ENCODE measurements at places on chromosomes 11 and 22.

- no peak for DNase-seq
These were observed 838.2 kb downstream of the NTM start for GRCh38 chr11:132208477-132209055.

GRCh38 chr22:36156119-36156514 lies 4.4 kb downstream of the APOL3 start:
- DNase-seq: no peak

- DNase-seq: no peak
These were observed 99.6 kb downstream of the FAM181B start for GRCh38 chr11:82634091-82634490.

DNA sequence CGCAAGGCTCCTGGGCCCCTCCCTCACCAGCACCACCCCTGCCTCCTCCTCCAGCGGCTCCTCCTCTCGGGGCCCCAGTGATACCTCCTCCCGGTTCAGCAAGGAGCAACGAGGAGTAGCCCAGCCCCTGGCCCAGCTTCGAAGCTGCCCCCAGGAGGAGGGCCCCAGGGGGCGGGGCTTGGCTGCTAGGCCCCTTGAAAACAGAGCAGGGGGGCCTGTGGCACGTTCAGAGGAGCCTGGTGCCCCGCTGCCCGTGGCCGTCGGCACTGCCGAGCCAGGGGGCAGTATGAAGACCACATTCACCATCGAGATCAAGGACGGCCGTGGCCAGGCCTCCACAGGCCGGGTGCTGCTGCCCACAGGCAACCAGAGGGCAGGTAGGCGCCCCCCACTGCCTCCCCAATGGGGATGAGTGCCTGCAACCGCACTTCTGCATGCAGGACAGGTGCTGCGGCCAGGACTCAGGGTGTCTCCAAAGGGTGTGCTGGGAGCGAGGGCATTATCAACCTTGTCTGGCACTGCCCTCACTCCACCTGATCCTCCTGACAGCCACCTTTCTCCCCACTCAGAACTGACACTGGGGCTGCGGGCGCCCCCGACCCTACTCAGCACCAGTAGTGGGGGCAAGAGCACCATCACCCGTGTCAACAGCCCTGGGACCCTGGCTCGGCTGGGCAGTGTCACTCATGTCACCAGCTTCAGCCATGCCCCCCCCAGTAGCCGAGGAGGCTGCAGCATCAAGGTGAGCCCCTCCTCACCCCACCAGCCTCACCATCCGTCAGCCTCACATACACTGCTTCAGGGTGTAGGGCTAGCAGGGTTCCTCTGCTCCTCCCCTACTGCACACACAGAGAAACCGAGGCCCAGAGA lies 10.2 kb downstream of the SMTN start:
- DNase-seq: no peak

DNA sequence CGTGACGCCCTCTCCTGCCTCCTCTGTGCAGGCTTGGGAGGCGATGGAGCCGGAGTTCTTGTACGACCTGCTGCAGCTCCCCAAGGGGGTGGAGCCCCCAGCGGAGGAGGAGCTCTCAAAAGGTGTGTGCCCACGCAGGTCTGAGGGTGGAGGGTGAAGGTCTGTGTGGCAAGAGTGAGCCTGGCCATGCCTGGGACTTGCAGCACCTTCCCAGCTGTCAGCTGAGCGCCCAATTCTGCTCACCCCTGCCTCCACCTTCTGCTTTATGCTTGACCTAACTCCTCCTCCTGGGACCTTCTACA lies 2.5 kb downstream of the PARVG start:
- DNase-seq: no peak

DNA sequence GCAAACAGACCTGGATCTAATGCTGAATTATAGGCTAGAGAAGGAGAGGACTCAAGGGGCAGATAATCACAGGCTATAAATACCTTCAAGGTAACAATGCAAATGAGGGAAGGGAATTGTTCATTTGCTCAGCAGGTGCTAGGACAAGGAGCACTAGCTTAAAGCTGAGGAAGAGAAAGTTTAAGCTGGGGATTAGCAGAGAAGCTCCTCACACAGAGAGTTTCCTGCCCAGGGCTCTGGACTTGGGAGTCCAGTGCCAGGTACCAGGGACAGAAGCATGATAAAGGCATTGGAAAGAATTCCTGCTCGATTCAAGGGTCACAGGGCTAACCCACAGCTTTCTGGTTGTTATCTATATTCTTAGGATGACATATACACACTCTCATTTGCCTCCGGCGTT lies 509.9 kb downstream of the NTM start:
- DNase-seq: no peak

DNA sequence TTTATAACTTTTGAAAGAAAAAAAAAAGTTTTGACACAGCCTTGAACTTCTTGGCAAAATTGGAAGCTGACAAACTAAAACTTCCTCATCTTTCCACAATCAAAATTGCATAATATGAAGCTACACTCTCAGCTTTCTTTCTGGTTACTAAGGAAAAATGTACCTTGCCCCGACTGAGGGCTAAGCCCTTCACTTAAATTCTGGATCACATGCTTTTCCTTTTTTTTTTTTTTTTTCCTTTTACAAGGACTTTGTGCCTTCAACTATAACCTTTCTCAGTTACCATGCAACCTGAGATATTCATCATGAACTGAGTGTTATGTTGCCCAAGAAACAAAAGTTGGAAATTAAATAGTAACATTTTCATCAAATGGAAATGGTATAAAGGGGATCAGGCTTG lies 188.5 kb upstream of the CARD18 start:
- no peak for DNase-seq

DNA sequence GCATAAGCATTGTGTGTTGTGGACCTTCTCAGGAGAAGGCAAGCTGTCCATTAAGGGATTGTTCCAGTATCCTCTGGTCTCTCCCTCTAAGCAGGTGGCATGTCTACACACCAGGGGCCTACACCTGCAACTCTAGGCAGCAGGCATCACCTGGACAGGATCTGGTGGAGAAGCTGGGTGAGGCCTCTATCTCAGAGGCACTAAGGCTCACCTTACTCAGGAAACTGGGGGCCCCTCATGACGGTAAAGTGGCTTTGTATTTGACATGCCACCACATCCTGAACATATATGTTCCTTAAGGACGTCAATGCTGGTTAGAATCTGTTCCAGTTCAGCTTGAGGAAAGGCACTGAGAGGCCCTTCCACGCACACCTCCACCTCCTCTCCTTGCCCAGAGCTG lies 891.3 kb downstream of the OPCML start:
- no peak for DNase-seq
